ENCODE measurements at places on chromosomes 6 and 20. TPM values are rescaled to one million over a fixed set of nuclear protein-coding genes. Genes with fewer than 3 reads are reported as not detected.

The ADGRF5 gene
- 42.1 TPM for total RNA-seq

- H3K4me1 ChIP-seq = peaks cover 19% of the 10 kb centered on the region
- H3K27me3 ChIP-seq = no peaks in the 10 kb centered on the region
- H3K27ac ChIP-seq = no peak overlapping the region
- no peak overlapping the region for H3K4me3 ChIP-seq
- no peak for DNase-seq
- H3K36me3 ChIP-seq = no peaks in the 10 kb centered on the region
These were observed 11.5 kb downstream of the FGD2 start for GRCh38 chr6:37016995-37017394.

The PLAGL2 gene
- total RNA-seq = 7.3 TPM

- peaks cover 5% of the 10 kb centered on the region for H3K27me3 ChIP-seq
- H3K4me1 ChIP-seq = peaks cover 12% of the 10 kb centered on the region
- no peak overlapping the region for H3K27ac ChIP-seq
- peak; percentile 6 for DNase-seq
- no peaks in the 10 kb centered on the region for H3K36me3 ChIP-seq
These were observed 33.4 kb downstream of the SPDEF start for GRCh38 chr6:34522761-34523160.

The ENTPD6 gene
- 106 TPM for total RNA-seq

- peaks cover 63% of the 10 kb centered on the region for H3K4me1 ChIP-seq
- H3K27me3 ChIP-seq = no peaks in the 10 kb centered on the region
- H3K27ac ChIP-seq = peak overlapping the region; percentile 1
These were observed 249.5 kb downstream of the ZFAND3 start for GRCh38 chr6:38068854-38069590.

The GCNT2 gene
- total RNA-seq = 49.0 TPM

- no peak for DNase-seq
- no peaks in the 10 kb centered on the region for H3K4me1 ChIP-seq
- no peak overlapping the region for H3K27ac ChIP-seq
These were observed 47.9 kb downstream of the YTHDF1 start for GRCh38 chr20:63167918-63168520.

DNA sequence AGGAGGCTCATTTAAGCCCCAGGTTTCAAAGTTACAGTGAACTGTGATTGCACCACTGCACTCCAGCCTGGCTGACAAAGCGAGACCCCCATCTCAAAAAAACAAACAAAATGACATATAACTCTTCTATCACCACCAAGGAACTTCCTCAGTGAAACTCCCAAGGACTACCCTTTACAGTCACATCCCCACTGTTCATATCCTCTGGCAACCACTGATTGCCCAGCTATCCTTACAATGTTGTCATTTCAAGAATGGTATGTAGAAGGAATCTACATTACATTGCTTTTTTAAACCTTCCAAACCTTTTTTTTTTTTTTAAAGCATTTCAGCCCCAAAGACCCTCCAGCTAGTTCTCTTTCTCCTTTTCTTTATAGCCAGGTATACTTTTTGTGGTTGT lies 123.1 kb upstream of the CARMIL1 start:
- no peak for DNase-seq
- H3K27ac ChIP-seq = no peak overlapping the region
- H3K4me1 ChIP-seq = no peaks in the 10 kb centered on the region
- H3K36me3 ChIP-seq = no peaks in the 10 kb centered on the region
- no peak overlapping the region for H3K4me3 ChIP-seq

The TCP11 gene
- total RNA-seq = not detected

DNA sequence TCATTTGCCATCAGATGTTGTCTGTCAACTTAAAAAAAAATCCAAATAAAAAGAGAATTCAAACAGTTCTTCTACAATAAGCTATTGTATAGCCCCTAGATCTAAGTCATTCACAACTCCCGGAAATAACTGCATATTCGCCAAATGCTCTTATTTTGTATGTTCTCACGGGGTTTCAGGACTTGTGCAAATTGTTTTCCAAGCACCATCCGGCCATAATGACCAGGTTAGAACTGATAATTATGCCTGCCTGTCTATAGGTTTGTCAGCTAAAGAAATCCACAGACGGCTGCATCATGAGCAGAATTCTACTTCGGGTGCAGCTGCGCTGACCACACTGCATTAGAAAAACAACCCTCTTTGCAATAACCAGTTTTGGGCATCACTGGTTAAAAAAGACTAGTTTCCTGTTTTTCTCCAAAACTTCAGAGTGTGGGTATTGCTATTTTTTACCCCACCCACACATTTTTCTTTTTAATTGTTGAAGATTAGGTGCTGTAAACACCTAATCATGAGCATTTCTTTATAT lies 87.7 kb downstream of the HIVEP2 start:
- no peak overlapping the region for H3K27ac ChIP-seq
- H3K27me3 ChIP-seq = no peaks in the 10 kb centered on the region
- H3K4me3 ChIP-seq = no peak overlapping the region
- DNase-seq = no peak

DNA sequence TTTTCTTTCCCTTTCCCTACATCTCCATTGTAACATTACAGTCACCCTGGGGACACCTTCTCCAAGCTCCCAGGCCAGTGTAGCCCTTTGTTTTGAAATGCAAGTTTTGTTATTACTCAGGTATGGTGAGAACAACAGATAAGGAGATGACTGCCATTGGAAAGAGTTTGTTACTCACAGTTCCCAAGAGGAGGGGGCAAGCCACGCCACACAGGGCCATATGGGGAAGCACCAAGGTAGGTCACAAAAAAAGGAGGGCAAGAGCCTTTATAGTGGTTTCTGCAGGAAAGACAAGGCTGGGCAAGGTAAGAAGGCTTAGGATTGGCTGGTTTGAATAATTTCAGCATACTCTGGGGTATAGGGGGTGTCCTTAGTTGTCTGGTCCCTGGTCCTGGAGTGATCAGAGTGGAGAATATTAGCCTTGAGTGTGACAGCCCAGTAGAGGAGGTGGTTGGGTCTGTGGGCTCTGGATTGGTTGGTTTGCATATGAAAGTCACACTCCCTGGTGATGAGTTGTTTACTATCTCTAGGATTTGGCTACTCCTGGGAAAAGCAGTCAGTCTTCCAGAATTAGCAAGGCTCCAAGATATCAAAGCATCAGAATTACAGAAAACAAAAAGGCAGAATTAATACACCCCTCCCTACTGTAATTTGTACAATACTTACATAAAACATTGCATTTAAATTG lies 33.1 kb upstream of the SMLR1 start:
- peaks cover 11% of the 10 kb centered on the region for H3K4me1 ChIP-seq
- no peaks in the 10 kb centered on the region for H3K36me3 ChIP-seq
- H3K27ac ChIP-seq = no peak overlapping the region

DNA sequence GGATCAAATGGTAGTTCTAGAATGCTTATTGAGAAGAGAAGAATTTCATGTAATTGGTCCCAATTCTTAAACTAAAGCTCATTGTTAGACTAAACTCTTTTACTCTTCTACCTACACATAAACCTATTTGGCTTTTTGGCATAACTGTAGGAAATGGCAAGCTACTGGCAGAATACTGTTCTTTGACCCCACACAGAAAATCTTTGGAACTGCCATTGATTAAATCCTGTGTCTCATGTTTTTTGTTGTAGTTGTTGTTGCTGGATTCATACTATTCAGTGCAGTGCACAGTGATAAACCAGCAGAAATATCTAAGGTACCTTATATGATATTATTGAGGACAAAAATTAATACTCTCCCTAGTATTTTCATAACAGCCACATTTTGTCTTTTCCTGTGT lies 242.1 kb upstream of the SGK1 start:
- no peak for DNase-seq
- H3K36me3 ChIP-seq = no peaks in the 10 kb centered on the region
- H3K27me3 ChIP-seq = no peaks in the 10 kb centered on the region
- H3K4me1 ChIP-seq = no peaks in the 10 kb centered on the region
- no peak overlapping the region for H3K4me3 ChIP-seq

GRCh38 chr6:13190376-13190775 lies 138.0 kb downstream of the TBC1D7 start:
- H3K27me3 ChIP-seq = no peaks in the 10 kb centered on the region
- H3K36me3 ChIP-seq = no peaks in the 10 kb centered on the region
- H3K27ac ChIP-seq = no peak overlapping the region
- no peak for DNase-seq
- H3K4me1 ChIP-seq = peaks cover 15% of the 10 kb centered on the region

- peak overlapping the region; percentile 68 for H3K4me3 ChIP-seq
- no peak overlapping the region for H3K27ac ChIP-seq
- no peaks in the 10 kb centered on the region for H3K36me3 ChIP-seq
- peaks cover 29% of the 10 kb centered on the region for H3K27me3 ChIP-seq
- peaks cover 27% of the 10 kb centered on the region for H3K4me1 ChIP-seq
- DNase-seq = no peak
These were observed 1.9 kb downstream of the EDN1 start for GRCh38 chr6:12291839-12292604.

DNA sequence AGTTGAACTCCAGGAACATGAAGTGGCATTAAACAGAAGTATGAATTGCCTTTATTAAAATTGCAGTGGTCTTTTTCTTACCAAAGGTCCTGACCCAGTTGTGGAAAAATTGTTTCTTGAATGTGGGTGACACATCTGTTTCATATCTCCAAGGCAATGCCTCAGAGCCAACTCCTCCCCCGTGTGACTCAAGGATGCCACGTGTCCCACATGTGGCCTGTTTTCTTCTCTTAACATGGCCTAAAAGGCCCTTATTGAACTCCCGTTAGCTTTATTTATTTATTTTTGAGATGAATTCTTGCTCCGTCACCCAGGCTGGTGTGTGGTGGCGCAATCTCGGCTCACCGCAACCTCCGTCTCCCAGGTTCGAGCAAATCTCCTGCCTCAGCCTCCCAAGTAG lies 128.4 kb upstream of the ESR1 start:
- DNase-seq = peak; percentile 38
- peak overlapping the region; percentile 16 for H3K27ac ChIP-seq
- peaks cover 16% of the 10 kb centered on the region for H3K27me3 ChIP-seq
- H3K36me3 ChIP-seq = no peaks in the 10 kb centered on the region

GRCh38 chr6:6414931-6415330 lies 94.5 kb upstream of the F13A1 start:
- H3K4me3 ChIP-seq = no peak overlapping the region
- H3K4me1 ChIP-seq = peaks cover 19% of the 10 kb centered on the region
- no peak overlapping the region for H3K27ac ChIP-seq
- no peak for DNase-seq
- H3K36me3 ChIP-seq = no peaks in the 10 kb centered on the region

The MYH7B gene
- 253 TPM for total RNA-seq

DNA sequence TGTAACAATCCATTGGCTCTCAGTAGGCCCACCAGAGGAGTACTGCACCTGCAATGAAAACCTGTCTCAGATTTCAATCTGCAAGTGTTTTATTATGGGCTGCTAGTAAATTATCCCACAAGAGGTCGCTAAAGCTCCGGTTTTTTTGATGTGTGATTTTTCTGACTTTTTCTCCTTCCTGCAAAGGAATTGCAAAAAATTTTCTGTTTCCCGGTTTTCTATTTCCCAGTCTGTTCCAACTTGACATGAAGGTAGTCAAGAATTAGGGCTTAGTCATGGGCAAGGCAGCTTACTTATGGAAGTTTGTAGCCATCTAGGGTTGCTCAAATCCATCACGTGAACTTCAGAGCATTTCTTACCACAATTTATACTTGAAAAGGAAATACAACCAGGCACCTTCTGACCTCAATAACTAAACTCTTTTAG lies 38.5 kb upstream of the AHI1 start:
- no peaks in the 10 kb centered on the region for H3K27me3 ChIP-seq
- H3K4me1 ChIP-seq = no peaks in the 10 kb centered on the region
- no peak overlapping the region for H3K4me3 ChIP-seq
- no peaks in the 10 kb centered on the region for H3K36me3 ChIP-seq

- no peak overlapping the region for H3K4me3 ChIP-seq
- no peaks in the 10 kb centered on the region for H3K27me3 ChIP-seq
- no peak for DNase-seq
These were observed 20.9 kb upstream of the TCP11 start for GRCh38 chr6:35161776-35162607.

The NCOA7 gene
- total RNA-seq = 10.3 TPM

GRCh38 chr6:154842833-154843232 lies 109.6 kb downstream of the SCAF8 start:
- H3K36me3 ChIP-seq = peaks cover 9% of the 10 kb centered on the region
- H3K4me1 ChIP-seq = peaks cover 26% of the 10 kb centered on the region
- H3K4me3 ChIP-seq = no peak overlapping the region
- H3K27ac ChIP-seq = peak overlapping the region; percentile 27
- no peak for DNase-seq

- H3K36me3 ChIP-seq = peaks cover 13% of the 10 kb centered on the region
- H3K4me3 ChIP-seq = no peak overlapping the region
- no peak for DNase-seq
- H3K27me3 ChIP-seq = no peaks in the 10 kb centered on the region
- no peak overlapping the region for H3K27ac ChIP-seq
- no peaks in the 10 kb centered on the region for H3K4me1 ChIP-seq
These were observed 60.5 kb downstream of the GJA10 start for GRCh38 chr6:89954721-89955148.

The TPBG gene
- total RNA-seq = 2.6 TPM

The C20orf141 gene
- total RNA-seq = not detected

DNA sequence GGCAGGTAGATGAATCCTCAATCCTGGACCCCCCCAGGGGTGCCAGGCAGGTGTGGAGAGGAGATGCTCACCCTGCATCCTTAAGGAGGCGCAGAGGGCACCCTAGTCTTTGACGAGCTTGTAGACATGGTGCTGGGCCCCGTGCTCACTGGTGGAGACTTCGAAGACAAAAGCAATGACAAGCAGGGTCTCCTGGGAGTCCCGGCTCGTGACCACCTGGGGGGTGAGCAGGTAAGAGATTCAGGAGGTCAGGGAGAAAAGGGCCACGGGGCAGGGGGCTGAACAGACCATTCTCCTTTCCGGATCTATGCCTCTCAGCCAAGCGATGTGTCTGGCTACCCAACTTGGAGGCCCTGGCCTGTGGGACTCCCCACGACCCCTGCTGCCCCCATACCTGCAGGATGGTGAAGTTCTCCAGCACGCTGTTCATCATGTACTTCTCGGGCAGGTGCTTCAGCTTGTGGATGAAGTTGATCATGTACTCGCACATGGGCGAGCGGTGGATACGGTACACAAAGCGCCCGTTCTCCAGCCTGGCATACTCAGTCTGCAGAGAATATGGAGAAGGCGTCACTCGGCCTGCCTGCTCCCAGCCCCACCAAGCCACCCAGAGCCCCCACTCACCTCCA lies 6.9 kb downstream of the RPL10A start:
- H3K4me1 ChIP-seq = peaks cover 35% of the 10 kb centered on the region
- DNase-seq = no peak
- H3K4me3 ChIP-seq = no peak overlapping the region
- no peak overlapping the region for H3K27ac ChIP-seq

The C20orf202 gene
- total RNA-seq = 0.41 TPM

DNA sequence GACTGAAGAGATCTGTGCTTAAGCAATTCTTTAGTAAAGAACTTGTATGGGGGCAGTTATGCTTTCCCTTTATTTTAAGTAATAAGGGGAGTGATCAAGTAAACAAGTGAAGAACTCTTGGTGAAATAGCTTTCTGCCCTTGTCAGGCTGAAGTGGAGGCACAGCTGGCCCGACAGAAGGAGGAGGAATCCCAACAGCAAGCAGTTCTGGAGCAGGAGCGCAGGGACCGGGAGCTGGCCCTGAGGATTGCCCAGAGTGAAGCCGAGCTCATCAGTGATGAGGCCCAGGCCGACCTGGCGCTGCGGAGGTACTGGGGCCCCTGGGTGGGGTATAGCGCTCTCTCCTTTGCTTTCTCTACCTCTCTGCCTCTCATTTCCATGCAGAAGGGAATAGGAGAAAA lies 143.3 kb downstream of the MYO6 start:
- peaks cover 5% of the 10 kb centered on the region for H3K4me1 ChIP-seq
- H3K36me3 ChIP-seq = peaks cover 39% of the 10 kb centered on the region
- H3K4me3 ChIP-seq = no peak overlapping the region

GRCh38 chr6:116450769-116451740 lies 10.1 kb upstream of the CALHM6 start:
- no peak overlapping the region for H3K4me3 ChIP-seq
- H3K36me3 ChIP-seq = no peaks in the 10 kb centered on the region
- no peaks in the 10 kb centered on the region for H3K4me1 ChIP-seq
- H3K27me3 ChIP-seq = no peaks in the 10 kb centered on the region
- no peak overlapping the region for H3K27ac ChIP-seq

All from left ventricle myocardium inferior (tissue), 1 donor.